Cerebellum (tissue), 4 donors: ENCODE measurements at places on chromosomes 3 and 15. TPM values are rescaled to one million over a fixed set of nuclear protein-coding genes. Genes with fewer than 3 reads are reported as not detected.

ENTPD3 gene
- 5.3 TPM for total RNA-seq

TMOD2 gene
- 105 TPM for total RNA-seq

SOX14 gene
- total RNA-seq = 0.73 TPM

FMN1 gene
- total RNA-seq = 1.8 TPM

ITIH1 gene
- total RNA-seq = 0.18 TPM

CAPN3 gene
- 1.8 TPM for total RNA-seq
